ENCODE measurements at places on chromosomes 1 and 21. TPM values are rescaled to one million over a fixed set of nuclear protein-coding genes. Genes with fewer than 3 reads are reported as not detected.
A peak's percentile ranks its signal among the peaks of the same experiment; 100 is the strongest.

The ASCL5 gene
- not detected for total RNA-seq

The CSF3R gene
- 30.9 TPM for total RNA-seq

GRCh38 chr1:66998972-66999371 lies 55.0 kb downstream of the SLC35D1 start:
- no peaks in the 10 kb centered on the region for H3K27me3 ChIP-seq
- H3K27ac ChIP-seq, result no peak overlapping the region
- H3K4me1 ChIP-seq, result peaks cover 61% of the 10 kb centered on the region
- H3K4me3 ChIP-seq, result no peak overlapping the region
- H3K36me3 ChIP-seq, result peaks cover 3% of the 10 kb centered on the region

GRCh38 chr1:243363832-243364231 lies 108.0 kb downstream of the SDCCAG8 start:
- no peak overlapping the region for H3K4me3 ChIP-seq
- no peaks in the 10 kb centered on the region for H3K4me1 ChIP-seq
- no peaks in the 10 kb centered on the region for H3K27me3 ChIP-seq
- H3K36me3 ChIP-seq, result no peaks in the 10 kb centered on the region

The ANKRD34A gene
- total RNA-seq, result 0.87 TPM

GRCh38 chr1:158212320-158212719 lies 31.6 kb downstream of the CD1D start:
- no peak overlapping the region for H3K4me3 ChIP-seq
- no peaks in the 10 kb centered on the region for H3K4me1 ChIP-seq
- no peak overlapping the region for H3K27ac ChIP-seq
- no peaks in the 10 kb centered on the region for H3K36me3 ChIP-seq

The IGSF21 gene
- total RNA-seq, result 1.1 TPM

GRCh38 chr1:7404046-7404742 lies 366.9 kb upstream of the VAMP3 start:
- no peaks in the 10 kb centered on the region for H3K36me3 ChIP-seq
- no peaks in the 10 kb centered on the region for H3K27me3 ChIP-seq
- no peak overlapping the region for H3K27ac ChIP-seq
- no peak for DNase-seq

DNA sequence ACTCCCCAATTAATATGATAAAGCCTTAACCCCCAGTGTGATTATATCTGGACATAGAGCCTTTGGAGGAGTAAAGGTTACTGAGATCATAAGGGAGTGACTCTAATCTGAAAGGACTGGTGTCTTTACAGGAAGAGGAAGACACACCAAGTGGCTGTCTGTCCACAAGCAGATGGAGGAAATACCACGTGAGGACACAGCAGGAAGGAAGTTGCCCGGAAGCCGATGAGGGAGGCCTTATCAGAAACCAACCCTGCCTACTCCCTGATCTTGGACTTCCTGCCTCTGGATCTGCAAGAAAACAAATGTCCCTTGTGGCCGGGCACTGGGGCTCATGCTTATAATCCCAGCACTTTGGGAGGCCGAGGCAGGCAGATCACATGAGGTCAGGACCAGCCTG lies 110.3 kb upstream of the CHRM3 start:
- H3K27me3 ChIP-seq, result no peaks in the 10 kb centered on the region
- no peaks in the 10 kb centered on the region for H3K36me3 ChIP-seq
- H3K4me1 ChIP-seq, result no peaks in the 10 kb centered on the region
- H3K4me3 ChIP-seq, result no peak overlapping the region
- H3K27ac ChIP-seq, result no peak overlapping the region
- DNase-seq, result no peak

The LCE4A gene
- not detected for total RNA-seq

DNA sequence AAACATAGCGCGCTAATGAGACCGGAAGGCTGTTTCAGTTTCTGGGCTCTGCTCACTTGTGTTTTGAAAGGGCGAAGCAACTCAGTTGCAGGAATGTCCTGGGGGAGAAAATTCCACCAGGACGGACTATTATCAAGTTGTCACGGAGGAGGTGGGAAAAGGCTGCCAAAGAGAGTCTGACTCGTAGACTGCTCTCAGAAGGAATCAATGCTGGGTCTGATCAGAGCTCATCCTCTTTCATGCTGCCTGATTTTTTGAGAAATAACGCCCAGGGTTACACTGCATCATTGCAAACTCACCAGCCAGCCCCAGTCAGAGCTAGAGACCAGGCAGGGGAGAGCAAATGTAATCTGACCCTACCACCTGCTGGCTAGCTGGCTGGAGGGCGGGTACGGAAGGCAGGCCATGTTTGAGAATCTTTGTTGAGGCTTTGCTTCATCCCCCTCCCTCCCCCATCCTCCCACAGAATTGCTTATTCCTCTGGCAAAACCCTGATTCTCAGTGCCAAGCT lies 36.4 kb upstream of the BCL9 start:
- H3K27ac ChIP-seq, result no peak overlapping the region
- peak; percentile 69 for DNase-seq
- H3K27me3 ChIP-seq, result no peaks in the 10 kb centered on the region
- peaks cover 11% of the 10 kb centered on the region for H3K4me1 ChIP-seq
- no peaks in the 10 kb centered on the region for H3K36me3 ChIP-seq

- no peak overlapping the region for H3K27ac ChIP-seq
- H3K4me1 ChIP-seq, result peaks cover 33% of the 10 kb centered on the region
- no peaks in the 10 kb centered on the region for H3K36me3 ChIP-seq
- H3K4me3 ChIP-seq, result no peak overlapping the region
Measured at GRCh38 chr1:3176820-3177219, 107.8 kb downstream of the PRDM16 start.

- DNase-seq, result no peak
- H3K4me1 ChIP-seq, result peaks cover 10% of the 10 kb centered on the region
- H3K4me3 ChIP-seq, result no peak overlapping the region
- no peaks in the 10 kb centered on the region for H3K36me3 ChIP-seq
Measured at GRCh38 chr1:97634758-97635157, 286.1 kb downstream of the DPYD start.

GRCh38 chr1:31238986-31239613 lies 587 bp downstream of the NKAIN1 start:
- H3K27me3 ChIP-seq, result peaks cover 6% of the 10 kb centered on the region
- H3K36me3 ChIP-seq, result no peaks in the 10 kb centered on the region
- DNase-seq, result no peak
- H3K27ac ChIP-seq, result no peak overlapping the region

GRCh38 chr1:32919811-32920733 lies 18.9 kb upstream of the TMEM54 start:
- no peaks in the 10 kb centered on the region for H3K36me3 ChIP-seq
- no peak for DNase-seq
- H3K27me3 ChIP-seq, result peaks cover 55% of the 10 kb centered on the region
- H3K4me1 ChIP-seq, result peaks cover 8% of the 10 kb centered on the region
- peak overlapping the region; percentile 14 for H3K27ac ChIP-seq

The OR2L8 gene
- total RNA-seq, result not detected

The IGSF3 gene
- 31.6 TPM for total RNA-seq

- no peaks in the 10 kb centered on the region for H3K27me3 ChIP-seq
- no peak overlapping the region for H3K4me3 ChIP-seq
- H3K36me3 ChIP-seq, result no peaks in the 10 kb centered on the region
- no peak overlapping the region for H3K27ac ChIP-seq
- H3K4me1 ChIP-seq, result no peaks in the 10 kb centered on the region
Measured at GRCh38 chr1:58627221-58627620, 50.2 kb upstream of the TACSTD2 start.

DNA sequence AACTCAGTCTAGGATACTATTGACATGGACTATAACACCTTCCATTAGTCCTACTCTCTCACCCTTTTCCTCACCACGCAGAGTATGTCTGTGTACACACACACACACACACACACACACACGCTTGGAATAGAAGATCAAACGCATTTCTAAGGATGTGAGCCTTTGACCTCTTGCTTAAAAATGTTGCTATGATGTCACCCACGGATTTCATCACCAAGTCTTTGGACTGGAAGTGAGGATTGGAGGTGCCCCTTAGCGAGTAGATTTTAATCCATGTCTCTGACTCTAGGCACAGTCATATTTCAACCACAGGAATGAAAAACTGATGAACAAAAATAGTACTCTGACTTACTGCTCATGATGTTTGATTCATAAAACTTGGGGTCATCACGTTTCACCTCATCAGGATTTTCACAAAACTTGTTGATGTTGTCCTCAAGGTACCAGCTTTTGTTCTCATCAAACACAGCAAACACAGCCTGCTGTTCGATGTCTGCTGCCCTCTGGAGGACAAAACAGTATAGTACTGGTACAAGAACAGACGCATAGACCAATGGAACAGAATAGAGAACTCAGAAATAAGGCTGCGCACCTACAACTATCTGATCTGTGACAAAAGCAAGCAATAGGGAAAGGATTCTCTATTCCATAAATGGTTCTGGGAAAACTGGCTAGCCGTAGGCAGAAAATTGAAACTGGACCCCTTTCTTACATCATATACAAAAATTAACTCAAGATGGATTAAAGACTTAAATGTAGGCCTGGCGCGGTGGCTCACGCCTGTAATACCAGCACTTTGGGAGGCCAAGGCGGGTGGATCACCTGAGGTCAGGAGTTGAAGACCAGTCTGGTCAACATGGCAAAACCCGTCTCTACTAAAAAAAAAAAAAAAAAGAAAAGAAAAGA lies 39.9 kb downstream of the F5 start:
- no peaks in the 10 kb centered on the region for H3K36me3 ChIP-seq
- no peaks in the 10 kb centered on the region for H3K27me3 ChIP-seq
- no peak overlapping the region for H3K27ac ChIP-seq
- peak; percentile 92 for DNase-seq

- H3K4me1 ChIP-seq, result no peaks in the 10 kb centered on the region
- no peaks in the 10 kb centered on the region for H3K27me3 ChIP-seq
- no peak overlapping the region for H3K27ac ChIP-seq
- no peaks in the 10 kb centered on the region for H3K36me3 ChIP-seq
Measured at GRCh38 chr1:68473060-68473459, 23.3 kb upstream of the RPE65 start.

The C1orf167 gene
- total RNA-seq, result not detected

The HCRTR1 gene
- not detected for total RNA-seq

DNA sequence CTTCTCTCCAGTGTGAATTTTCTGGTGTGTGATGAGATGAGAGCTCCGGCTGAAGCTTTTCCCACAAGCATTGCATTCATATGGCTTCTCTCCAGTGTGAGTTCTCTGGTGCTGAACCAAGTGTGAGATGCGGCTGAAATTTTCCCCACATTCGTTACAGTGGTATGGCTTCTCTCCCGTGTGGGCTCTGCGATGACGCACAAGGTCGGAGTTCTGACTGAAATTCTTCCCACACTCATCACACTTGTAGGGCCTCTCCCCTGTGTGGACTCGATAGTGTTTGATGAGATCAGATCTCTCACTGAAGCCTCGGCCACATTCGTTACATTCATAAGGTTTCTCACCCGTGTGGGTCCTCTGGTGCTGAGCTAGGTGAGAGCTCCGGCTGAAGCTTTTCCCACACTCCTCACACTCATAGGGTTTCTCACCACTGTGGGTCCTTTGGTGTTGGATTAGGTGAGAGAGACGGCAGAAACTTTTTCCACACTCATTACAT lies 7.4 kb downstream of the ZNF436 start:
- no peak for DNase-seq
- no peaks in the 10 kb centered on the region for H3K27me3 ChIP-seq
- peaks cover 72% of the 10 kb centered on the region for H3K36me3 ChIP-seq
- no peak overlapping the region for H3K27ac ChIP-seq
- H3K4me1 ChIP-seq, result peaks cover 15% of the 10 kb centered on the region
- H3K4me3 ChIP-seq, result no peak overlapping the region

- no peaks in the 10 kb centered on the region for H3K4me1 ChIP-seq
- H3K27me3 ChIP-seq, result no peaks in the 10 kb centered on the region
- no peak overlapping the region for H3K27ac ChIP-seq
- no peak overlapping the region for H3K4me3 ChIP-seq
Measured at GRCh38 chr1:80915491-80915890, 885.2 kb upstream of the ADGRL2 start.

GRCh38 chr1:25544819-25545218 lies 1.4 kb downstream of the LDLRAP1 start:
- H3K4me1 ChIP-seq, result peaks cover 55% of the 10 kb centered on the region
- H3K27ac ChIP-seq, result peak overlapping the region; percentile 87
- peak; percentile 59 for DNase-seq
- no peaks in the 10 kb centered on the region for H3K27me3 ChIP-seq

DNA sequence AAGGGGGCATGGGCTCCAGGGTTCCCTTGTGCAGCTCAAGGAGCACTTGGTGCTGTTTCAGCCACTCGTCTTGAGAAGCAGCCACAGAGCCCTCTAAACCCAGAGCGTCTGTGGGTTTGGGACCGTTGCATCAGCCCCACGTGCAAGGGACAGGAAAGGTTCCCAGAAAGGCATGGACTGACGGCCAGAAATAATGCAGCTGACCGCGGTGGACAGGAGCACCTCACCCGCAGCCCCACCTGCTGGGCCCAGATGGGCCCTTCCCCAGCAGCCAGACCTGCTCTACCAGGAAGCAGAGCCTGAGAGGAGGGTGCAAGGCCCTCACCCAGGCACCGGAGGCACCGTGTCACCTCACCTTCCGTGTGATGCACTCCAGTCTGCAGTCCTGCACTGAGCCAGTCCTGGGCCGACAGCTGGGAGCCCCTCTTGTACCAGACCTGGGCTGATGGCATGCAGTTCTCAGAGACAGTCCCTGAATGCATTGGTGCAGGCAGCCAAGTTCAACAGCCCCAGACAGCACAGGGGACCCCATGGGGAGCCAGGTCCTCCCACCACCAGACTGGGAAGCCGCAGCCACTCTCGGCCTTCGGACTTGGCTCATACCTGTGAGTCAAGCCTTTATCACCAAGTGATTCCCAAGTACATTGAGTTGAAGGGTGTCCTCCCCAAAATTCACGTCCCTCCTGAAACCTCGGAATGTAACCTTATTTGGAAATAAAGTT lies 4.8 kb upstream of the TFF3 start:
- DNase-seq, result no peak
- no peak overlapping the region for H3K27ac ChIP-seq
- H3K36me3 ChIP-seq, result no peaks in the 10 kb centered on the region
- H3K27me3 ChIP-seq, result no peaks in the 10 kb centered on the region
- H3K4me3 ChIP-seq, result no peak overlapping the region
- peaks cover 13% of the 10 kb centered on the region for H3K4me1 ChIP-seq

The SLC5A9 gene
- not detected for total RNA-seq

- no peaks in the 10 kb centered on the region for H3K27me3 ChIP-seq
- H3K4me1 ChIP-seq, result no peaks in the 10 kb centered on the region
- no peak overlapping the region for H3K4me3 ChIP-seq
- no peak overlapping the region for H3K27ac ChIP-seq
- H3K36me3 ChIP-seq, result no peaks in the 10 kb centered on the region
Measured at GRCh38 chr1:169731446-169731845, 2.4 kb downstream of the SELE start.

All from stomach (tissue), 19 donors.